Chondrocyte (in vitro differentiated cells): ENCODE measurements at places on chromosomes 7 and 10.

DNA sequence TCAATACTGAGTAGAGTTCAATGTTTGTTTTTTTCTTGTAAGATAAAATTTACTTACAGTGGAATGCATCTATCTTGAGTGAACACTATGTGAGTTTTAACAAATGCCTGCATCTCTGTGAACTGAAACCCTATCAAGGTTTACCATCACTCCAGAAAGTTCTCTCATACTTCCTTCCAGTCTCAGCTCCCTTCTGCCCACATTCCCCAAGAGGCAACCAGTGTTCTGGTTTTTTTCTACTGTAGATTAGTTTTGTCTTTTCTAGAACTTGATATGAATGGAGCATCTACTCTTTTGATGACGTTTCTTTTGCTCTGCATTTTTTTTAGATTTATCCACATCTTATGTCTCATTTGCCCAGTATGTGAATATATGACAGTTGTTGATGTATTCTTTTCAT lies 17.1 kb downstream of the WIPI2 start:
- DNase-seq = no peak

GRCh38 chr10:95964756-95965155 lies 57.0 kb downstream of the CC2D2B start:
- no peak for DNase-seq

DNA sequence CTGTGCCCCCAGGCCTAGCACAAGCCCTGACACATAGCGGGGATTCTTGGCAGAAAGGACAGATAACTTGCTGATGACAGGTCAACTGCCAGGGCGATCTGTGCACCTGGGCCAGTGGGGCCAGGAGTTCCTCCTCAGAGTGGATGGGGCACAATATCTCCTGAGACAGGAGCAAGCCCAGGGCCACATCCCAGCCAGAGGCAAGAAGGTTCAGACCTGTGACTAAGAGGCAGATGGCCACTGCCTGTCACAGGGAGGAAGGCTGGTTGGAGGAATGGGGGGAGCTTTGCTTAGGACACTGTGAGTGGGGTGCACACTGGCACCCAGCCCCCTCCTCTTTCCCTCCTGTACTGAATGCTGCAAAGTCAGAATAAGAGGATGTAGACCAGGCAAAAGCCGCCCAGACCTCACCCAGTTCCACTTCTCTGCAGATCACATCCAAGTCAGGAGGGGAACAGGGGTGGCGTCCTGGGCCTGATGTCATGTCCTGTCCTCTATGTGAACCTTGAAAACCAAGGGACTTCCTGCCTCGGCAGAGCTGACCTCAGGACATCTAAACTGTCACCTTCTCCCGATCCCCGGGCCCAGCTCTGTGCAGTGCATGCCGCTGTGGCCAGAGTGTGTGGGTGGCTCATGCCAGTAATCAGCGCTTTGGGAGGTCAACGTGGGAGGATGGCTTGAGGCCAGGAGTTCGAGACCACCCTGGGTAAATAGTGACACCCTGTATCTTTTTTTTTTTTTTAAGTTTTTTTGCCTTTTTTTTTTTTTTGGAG lies 1.3 kb downstream of the GUSB start:
- peak; percentile 59 for DNase-seq

DNA sequence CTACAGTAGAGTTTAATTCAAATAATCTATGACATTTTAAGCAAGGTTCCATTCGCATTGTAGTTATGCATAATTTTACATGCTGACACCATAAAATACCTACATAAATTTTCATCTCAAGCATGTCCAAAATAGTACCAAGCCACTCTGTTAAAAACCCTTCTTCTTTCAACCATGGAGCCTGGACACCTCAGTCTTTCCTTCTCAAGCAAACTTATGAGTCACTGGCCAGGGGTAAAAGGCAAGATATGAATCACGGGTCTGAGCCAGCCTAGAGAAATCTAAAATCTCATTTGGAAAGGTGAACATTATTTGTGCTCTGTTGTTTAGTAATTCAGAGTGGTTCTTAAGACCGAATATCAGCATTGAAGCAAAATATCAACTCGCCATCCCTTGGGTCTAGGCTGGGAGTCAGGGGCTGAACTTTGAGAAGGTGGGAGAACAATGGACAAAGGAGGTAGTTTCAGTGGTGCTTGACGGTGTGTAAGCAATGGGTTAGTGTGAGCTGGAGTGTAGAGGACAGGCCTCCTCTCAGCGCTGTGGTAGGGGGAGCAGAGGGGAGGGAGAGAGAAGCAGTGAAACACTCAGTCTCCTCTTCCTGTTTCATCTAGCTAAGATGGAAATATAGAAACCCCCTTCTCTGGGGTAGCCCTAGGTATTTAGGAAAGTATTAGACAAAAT lies 19.1 kb upstream of the GPAM start:
- DNase-seq = no peak

DNA sequence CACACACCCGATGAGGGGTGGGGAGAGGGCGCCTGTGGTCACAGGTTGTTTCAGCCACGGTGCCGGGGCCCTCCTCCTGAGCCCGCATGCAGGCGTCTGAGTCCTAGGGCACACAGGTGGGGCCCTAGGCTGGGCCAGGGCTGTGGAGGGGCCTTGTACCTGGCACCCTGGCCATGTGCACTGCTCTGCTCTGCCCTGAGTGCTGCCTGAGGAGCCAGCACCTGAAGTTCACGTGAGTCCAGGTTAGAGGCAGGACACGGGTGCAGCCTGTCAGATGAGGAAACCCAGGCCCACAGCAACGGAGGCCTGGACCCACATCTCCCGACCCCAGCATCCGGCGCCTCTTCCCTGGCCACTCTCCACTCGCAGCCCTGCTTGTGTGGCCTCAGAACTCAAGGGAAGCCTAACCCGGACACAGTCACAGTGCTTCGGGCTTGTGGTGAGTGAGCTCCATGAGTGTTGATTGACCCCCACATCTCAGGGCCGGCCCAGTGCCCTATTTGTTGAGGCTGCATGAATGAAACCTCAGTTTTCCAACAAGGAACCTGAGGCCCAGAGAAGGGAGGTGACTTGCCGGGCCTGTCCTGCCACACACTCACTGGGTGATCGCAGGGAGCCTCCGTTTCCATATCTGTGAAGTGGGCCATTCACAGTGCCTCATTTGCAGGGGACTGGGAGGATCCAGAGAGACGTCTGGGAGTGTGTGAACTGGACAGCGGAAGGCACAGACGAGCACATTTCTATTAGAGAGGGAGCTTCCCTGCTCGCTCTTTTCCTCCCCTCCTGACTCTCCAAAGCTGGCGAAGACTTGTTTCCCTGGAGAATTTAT lies 39.6 kb downstream of the PPIF start:
- DNase-seq = peak; percentile 83

- DNase-seq = no peak
Measured at GRCh38 chr7:19754521-19755116, 18.8 kb downstream of the TMEM196 start.

GRCh38 chr10:68647672-68648341 lies 73.2 kb upstream of the CCAR1 start:
- no peak for DNase-seq

GRCh38 chr10:33684211-33684611 lies 349.7 kb upstream of the NRP1 start:
- DNase-seq = no peak

DNA sequence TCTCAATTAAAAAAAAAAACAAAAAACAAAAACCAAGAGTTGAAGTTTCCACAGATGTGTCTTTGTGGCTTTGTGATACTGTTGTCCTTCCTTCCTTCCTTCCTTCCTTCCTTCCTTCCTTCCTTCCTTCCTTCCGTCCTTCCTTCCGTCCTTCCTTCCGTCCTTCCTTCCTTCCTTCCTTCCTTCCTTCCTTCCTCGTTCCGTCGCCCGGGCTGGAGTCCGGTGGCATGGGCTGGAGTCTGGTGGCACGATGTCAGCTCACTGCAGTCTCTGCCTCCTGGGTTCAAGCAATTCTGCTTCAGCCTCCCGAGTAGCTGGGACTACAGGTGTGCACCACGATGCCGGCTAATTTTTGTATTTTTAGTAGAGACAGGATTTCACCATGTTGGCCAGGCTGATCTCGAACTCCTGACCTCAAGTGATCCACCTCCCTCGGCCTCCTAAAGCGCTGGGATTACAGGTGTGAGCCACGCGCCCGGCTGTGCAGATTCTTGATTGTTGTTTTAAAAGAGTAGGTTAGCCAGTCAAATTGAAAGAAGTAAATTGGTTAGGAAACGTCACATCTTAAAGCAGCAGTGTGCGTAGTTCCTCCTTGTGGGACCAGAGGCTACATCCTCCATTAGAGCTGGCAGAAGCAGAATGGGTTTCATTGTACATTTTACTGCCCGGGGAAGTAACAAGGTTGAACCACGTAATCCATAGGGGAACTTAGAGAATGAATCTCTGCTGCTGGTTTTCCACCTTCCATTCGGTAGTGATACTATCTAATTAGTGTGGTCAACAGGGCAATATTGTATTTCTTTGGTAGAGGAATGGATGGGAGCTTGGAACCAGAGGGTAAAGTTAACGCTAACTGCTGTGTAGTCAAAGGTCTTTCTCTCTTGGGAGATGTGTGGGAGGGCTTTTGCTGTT lies 20.6 kb downstream of the DNAJB6 start:
- peak; percentile 41 for DNase-seq

- DNase-seq = peak; percentile 97
Measured at GRCh38 chr10:80136134-80136571, 3.6 kb downstream of the PLAC9 start.

- DNase-seq = no peak
Measured at GRCh38 chr7:78443811-78444210, 645.2 kb downstream of the PHTF2 start.

DNA sequence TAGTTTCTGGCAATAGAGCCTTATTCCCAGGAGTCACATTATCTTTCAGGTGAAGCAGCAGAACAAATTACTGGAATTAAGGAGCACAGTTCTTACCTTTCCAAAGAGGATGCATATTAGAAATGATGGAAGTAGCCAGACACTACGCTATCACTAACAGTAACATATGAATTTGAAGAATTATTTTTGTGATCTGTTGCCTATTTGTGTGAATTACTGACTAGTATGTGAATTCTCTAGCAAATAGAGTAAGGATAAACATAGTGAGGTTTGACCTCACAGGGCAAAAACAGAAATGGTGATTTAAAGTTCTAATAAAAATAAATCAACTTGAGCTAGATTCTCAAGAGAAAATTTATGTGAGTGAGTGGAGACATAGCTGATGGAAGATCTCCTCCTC lies 1299.3 kb downstream of the XPNPEP1 start:
- no peak for DNase-seq

- no peak for DNase-seq
Measured at GRCh38 chr10:77890097-77890496, 36.5 kb downstream of the DLG5 start.
